Ascending aorta (tissue), 2 donors: ENCODE measurements at places on chromosomes 1 and 21. TPM values are rescaled to one million over a fixed set of nuclear protein-coding genes. Genes with fewer than 3 reads are reported as not detected.
A peak's percentile ranks its signal among the peaks of the same experiment; 100 is the strongest.

The CCDC17 gene
- not detected for total RNA-seq

The GART gene
- 22.4 TPM for total RNA-seq

- no peak for DNase-seq
Measured at GRCh38 chr1:214422137-214422671, 129.2 kb downstream of the PTPN14 start.

DNA sequence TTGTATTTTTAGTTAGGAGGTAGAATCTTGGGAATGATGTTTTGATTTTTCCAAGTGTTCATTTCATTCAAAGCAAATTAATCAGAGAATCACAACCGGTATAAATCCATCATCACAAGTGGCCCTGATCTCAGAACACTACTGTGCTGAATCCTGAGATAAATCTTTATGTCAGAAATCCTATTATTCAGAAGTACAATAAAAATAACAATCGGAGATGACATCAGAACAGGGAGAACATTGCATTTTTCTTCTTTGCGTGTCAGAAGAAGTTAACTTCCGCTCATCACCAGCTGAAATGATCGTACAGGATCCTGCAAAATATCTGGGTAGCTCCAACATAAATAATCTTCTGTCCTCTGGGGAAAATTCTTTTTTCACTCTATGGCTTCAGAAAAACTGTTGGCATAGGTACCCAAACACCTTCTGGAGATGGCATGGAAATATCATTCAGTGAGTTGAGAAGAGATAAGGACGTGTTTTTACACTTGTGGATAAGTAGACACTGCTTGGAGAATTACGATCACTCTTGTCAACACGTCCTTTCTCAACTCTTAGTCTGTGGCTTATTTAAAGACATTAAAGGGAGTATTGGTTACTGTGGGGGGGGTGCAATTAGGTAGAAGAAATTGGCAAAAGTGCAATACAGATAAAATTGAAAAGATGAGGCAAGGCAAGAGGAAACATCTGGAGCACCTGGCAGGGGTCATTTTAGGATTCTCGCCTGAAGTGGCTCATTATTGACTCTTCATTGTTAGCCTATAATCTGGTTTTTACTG is 46.9 kb upstream of the SMYD2 start:
- no peak for DNase-seq

DNA sequence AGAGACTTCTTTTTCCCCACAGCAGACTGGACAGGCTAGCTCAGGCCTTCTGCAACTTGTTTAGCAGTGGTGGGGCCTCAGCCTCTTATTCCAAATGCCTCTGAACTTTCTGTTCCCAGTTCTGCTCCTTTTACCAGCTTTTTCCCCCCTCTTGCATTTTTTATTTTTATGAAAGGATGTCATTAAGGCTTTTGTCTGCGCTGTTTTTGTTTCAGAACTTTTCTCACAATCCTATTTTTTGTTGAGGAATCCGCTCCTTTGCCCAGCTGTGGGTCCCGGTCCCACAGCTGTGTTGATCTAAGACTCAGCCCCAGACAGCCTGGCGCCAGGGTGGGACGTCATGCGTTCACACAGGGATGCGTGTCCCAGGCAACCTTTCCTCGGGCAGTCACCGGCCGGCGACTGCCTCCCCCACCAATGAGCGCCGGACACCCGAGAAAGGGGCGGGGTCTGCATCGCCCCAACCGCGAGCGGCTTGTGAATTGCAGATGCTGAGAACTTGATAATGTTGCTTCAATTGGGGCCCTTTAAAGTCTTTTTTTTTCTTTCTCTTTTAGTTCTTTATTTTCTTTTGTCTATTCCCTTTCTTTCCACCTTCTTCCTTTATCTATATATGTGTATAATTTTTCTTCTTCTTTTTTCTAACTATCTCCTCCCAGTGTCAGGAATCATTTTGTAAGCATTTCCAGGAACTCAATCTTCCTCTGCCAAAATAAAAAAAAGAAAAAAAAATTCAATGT is 3.0 kb upstream of the ID3 start:
- peak; percentile 95 for DNase-seq

DNA sequence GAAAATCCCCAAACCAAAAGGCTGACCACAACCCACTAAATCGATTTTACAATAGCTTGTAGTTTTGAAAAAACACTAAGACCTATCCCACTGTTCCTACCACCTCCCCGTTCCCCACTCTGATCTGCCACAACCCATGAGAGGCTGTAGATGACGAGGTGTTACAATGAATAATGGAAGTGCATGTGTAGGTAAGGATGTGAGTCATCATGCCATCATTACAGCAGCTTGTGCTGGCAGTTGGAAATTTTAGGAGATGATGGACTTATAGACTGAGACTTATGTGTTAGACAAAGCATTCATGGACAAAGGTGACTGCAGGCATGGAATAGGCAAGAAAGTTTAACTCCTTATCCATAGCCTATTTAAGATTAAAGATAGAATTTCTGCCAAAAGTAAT is 184.7 kb upstream of the CACYBP start:
- no peak for DNase-seq

- no peak for DNase-seq
Measured at GRCh38 chr21:20187028-20187427, 811.2 kb upstream of the NCAM2 start.
